Kidney epithelial cell (primary cell): ENCODE measurements at places on chromosomes 5 and 9. TPM values are rescaled to one million over a fixed set of nuclear protein-coding genes. Genes with fewer than 3 reads are reported as not detected.

Gene SLC6A18
- not detected in 2 replicates for total RNA-seq

Gene ZDHHC11B
- total RNA-seq: 0.25 and 0.55 TPM in 2 replicates

Gene PRDM9
- total RNA-seq: 0.07 TPM in 1 of 2 replicates, not detected in the other

Gene HACD4
- 0.46 and 0.62 TPM in 2 replicates for total RNA-seq

Gene ENC1
- 72.5 and 104 TPM in 2 replicates for total RNA-seq
